SJCRH30 (cell line): ENCODE measurements at places on chromosomes 7 and 10.

DNA sequence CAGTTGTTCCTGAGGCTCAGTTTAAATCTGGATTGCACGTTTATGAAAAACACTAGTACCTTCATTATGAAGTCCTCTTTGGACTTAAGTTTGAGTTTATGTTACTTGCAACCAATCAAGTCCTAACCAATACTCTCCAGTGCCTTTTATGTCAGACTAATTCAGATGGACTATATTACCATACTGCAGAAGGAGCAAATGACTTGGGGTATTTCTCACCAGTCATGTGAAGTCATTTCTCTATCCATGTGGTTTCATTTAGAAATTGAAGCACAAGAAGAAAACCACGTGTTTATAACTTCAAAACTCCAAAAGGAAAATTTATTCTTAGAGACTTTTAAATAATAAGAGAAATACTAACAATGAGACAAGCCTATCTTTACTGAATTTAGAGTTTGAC lies 201.6 kb downstream of the MBL2 start:
- DNase-seq, result no peak

DNA sequence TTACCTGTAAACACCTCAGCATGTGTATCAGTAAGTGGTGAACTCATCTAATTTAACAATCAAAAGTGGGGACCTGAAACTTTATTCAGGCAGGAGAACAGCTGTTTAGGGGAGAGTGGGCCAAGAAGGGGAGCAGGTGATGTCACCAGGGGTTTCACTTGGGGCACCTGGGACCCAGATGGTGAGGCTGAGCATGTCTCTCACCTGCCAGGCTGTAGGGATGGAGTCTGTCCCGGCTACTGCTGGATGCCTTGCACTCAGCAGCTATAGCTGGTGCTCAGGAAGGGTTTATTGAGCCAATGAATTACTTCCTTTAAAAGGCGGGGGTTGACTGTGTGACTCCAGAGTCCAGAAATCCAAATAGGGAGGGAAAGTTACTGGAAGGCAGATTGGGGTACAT lies 23.0 kb downstream of the CDH23 start:
- no peak for DNase-seq

- peak; percentile 56 for DNase-seq
These were observed 514.8 kb downstream of the DNAJB6 start for GRCh38 chr7:157851501-157852067.

DNA sequence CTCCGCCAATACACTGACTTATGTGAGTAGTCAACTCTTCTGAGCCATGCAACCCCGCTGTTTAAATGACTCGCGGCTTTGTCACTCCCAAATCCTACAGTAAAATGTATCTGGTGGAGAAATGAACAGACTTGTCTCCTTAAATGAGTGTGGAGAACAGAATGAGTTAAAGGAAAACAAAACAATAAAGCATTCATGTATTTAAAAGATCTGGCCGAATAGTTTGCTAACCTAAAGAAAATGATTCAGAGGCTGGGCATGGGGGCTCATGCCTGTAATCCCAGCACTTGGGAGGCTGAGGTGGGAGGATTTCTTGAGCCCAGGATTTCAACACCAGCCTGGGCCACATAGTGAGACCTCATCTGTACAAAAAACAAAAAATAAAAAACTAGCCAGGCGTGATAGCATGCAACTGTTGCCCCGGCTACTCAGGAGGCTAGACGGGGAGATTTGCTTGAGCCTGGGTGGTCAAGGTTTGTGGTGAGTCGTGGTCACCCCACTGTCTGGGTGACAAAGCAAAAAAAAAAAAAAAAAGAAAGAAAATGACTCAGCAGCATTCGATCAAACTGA lies 86.5 kb upstream of the PFKP start:
- DNase-seq, result no peak

GRCh38 chr7:109751241-109751640 lies 1181.6 kb downstream of the DNAJB9 start:
- no peak for DNase-seq

DNA sequence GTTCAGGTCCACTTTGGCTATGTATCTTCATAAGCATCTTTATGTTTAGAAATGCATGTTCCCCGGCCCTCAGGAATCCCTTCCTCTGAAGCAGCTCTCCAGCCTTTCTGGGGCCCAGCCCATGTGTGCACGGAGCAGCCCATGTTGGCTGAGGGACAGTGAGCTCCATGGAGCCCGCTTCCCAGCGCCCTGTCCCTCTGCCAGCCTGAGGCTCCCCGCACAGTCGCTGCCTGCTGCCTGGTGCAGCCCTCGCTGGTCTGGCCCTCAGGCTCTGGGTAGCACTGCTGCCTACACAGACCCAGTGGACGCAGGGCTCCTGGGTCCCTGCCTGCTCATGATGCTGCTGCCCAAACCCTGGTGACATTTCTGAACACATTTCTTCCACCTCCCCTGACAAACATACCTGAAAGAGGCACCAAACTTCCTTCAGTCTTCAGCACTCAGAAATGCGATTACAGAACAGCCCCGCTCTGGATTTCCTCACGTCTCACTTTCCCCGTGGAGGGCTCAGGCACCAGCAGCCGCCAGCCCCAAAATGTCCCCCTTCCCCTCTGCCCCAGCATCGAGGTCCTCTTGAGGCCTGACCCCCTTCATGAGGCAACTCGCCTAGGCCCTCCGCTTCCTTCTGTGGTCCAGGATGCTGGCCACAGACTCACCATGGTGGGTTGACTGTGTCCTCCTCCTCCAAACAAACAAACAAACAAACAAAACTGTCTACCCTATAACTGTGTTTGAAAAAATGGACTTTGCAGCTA lies 5.0 kb upstream of the TCERG1L start:
- no peak for DNase-seq

DNA sequence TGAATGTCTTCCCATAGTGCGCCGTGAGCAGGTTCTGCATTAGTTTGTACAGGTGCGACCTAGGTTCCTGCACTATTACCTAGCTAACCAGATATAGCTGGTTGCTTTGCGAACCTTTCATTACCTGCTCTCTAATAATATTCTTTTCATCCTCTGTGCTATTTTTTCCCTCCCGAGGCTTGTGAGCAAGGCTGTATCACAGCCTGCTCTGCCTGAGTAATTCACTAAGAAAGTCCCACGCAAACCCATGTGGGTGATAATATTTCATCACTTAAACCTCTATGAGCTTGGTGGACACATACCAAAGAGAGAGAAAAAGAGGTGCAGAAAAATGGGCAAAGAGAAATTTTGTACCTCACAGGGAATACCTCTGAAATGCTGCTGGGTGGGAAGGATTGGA lies 8.4 kb downstream of the INHBA start:
- no peak for DNase-seq

GRCh38 chr10:106980495-106981451 lies 183.7 kb downstream of the SORCS1 start:
- peak; percentile 22 for DNase-seq

- DNase-seq, result no peak
These were observed 10.4 kb downstream of the CALML3 start for GRCh38 chr10:5534880-5535856.
